Stimulated activated CD8-positive, alpha-beta memory T cell treated with anti-CD3 and anti-CD28 coated beads, Interleukin-2, amount 100 ng/mL, for 1 hour (primary cell): ENCODE measurements at places on chromosomes 7 and 10.

DNA sequence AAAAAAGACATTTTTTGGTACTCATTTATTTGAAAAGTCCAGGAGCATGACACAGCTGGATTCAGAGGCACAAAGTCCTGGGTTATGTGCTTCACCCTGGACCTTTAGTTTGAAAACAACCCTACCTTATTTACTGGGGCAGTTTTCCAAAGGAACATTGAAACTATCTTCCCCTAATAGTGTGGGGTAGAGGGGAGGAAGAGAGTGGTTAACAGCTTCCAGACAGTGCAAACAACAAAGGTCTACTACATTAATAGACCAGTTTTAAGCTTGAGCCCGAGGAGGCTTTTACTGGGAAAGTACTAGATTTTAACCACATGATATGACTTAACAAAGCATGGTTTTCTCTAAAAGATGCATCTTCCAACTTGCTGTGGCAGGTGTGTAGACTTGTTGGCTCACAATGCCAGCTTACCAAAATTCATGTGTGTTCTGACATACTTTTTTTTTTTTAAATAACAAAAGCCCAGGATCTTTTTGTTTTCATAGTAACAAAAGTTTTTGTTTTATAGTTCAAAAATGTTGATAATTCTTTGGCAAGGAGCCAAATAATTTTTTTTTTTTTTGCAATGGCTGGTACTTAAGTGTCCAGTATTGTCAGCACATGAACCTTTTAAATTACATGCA lies 1.8 kb downstream of the GSTO1 start:
- no peak for DNase-seq

DNA sequence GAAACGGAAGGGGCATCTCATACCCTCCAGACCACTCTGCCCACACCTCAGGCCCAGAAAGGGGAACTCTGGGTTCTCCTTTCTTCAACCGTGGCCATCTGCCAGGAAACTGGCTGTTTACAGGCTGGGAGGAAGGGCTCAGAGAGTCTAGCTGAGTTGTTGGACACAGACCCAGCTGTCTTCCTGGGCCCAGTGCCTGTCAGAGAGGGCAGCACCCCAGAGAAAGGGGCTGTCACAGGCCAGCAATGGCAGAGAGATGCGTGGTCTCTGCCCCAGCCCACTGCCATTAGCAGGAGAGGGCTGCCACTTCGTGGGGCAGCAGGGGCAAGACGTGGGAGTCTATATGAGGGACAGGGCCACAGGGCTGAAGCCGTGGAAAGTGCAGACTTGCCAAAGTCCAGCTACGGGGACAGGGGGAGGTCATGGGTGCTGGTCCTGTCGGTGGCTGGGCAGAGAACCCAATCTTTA lies 11.0 kb downstream of the GRID1 start:
- DNase-seq, result no peak

DNA sequence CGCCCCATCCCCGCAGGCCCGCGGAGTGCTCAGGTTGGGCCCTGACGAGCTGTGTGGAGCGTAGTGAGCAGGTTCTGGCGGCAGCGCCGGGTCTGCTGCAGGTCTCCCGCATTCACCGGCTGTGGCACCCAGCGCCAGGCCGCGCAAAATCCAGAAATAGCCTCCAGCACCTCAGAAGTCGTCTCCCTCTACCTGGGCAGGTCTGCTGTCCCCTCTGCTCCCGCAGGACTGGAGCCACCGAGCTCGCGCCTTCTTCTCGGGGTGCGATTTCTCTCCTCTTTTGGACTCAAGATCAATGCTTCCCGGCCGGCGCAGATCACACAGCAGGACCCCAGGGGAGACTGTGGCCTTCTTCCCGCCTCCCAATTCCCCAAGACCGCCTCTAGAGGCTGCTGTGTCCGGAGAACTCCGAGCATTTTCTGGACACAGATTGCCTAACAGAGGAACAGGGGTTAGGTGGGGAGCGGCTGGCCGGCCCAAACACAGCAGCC lies 8.4 kb downstream of the TLX1 start:
- DNase-seq, result no peak

DNA sequence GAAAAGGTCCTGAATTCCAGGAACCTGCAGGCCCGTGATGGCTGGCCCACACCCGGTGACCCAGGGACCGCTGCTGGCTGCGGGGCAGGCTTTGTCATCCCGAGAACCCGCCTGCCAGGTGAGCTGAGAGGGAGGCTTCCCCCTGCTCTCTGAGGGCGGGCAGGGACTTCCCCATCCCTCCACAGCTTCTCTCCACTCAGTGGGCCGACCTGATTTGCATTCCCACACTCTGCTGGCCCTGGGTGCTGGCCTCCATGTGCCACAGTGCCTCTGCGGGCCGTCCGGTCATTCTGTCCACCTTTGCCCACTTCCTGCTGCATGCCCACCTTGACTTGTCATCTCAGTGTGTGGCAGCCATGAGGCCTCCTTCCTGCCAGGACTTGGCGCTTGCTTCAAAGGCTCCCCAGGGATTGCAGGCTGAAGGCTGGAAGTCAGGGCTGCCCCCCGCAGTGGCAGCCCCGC lies 35.3 kb downstream of the PALD1 start:
- DNase-seq, result no peak

GRCh38 chr10:114508376-114508775 lies 104.1 kb upstream of the AFAP1L2 start:
- no peak for DNase-seq

GRCh38 chr7:30464231-30464671 lies 14.3 kb downstream of the NOD1 start:
- no peak for DNase-seq

DNA sequence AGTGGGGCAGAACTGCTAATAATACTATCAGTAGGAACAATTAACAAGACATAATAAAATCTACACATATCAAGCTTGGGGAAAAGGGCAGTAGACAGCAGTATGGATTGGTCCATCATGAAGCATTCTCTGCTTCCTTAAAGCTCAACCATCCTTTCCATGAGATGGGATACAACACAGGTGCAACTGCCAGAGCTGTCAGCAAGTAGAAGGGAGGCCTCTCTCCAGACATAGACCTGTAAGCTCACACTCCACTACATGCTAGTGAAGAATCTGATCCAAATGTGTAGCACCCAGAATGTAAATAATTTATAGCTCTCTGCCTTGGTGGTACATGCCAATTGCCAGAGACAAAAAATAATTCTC lies 41.5 kb upstream of the ANAPC16 start:
- no peak for DNase-seq

DNA sequence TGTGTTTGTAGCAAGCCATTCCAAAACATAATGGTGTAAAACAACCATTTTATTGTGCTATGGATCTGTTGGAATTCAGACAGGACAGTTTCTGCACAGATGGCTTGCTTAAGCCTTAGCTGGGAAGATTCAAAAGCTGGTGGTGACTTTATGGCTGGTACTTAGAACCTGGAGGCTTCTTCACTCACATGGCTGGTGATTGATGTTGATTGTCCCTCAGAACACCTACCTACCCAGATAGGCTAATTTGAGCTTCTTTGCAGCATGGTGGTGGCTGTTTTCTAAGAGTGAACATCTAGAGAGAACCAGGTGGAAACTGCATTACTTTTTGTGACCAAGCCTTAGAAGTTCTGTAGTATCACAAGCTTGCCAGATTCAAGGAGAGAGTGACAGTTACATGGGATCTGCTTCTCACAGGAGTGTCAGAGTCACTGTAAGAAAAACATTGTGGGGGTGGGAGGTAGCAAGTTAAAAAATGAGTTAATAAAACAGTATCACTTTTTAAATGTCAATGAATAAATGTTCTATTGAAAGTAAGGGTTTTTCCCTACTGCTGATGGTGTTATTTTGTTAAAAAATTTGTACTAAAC lies 7.1 kb downstream of the R3HCC1L start:
- no peak for DNase-seq

DNA sequence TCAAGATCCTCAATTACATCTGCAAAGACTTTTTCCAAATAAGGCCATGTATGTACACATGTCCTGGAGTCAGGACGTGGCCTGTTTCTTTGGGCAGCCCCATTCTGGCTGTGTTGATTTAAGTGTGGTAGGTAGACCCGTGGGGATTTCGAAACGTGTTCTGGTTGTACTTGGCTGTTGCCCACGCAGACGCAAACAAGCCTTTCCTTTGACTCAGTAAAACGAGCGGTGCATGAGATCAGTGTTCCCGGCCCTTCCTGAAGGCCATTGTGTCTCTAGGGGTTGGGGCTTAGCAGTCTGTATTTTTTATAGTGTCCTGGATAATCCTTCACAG lies 64.8 kb upstream of the DNAJB6 start:
- DNase-seq, result no peak

DNA sequence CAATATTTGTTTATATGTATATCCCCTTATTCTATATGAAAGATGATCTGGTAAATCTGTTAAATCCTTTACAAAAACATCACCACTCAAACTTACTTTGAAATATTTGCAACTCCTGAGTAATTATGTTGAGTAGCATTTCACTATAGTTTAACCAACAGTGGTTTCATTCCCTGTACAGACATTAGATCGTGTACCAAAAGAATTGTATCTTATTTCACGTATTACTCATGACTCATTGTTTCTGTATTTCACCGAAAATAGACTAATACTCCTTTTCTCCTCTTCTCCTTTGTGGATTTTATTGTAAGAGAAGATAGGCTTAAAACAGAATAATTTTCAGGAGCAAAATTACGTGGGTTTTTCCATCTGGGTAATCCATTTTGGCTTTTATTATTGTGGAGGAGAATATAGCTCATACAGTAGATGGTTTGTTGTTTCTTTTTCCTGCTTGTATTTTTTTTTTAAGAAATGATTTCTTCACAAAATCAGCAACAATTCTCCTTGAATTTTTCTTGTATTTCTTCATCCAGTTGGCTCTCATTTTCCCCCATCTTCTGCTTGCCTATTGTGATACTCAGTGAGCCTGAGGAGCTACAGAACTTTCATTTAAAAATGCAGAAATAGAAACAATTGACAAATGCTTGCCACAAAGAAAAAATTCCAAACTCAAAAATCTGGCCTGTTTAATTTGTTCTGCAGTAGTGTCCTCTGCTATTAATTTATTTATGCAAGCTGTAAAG lies 90.6 kb upstream of the OIT3 start:
- no peak for DNase-seq

GRCh38 chr7:66152371-66153191 lies 37.9 kb downstream of the CRCP start:
- DNase-seq, result no peak

DNA sequence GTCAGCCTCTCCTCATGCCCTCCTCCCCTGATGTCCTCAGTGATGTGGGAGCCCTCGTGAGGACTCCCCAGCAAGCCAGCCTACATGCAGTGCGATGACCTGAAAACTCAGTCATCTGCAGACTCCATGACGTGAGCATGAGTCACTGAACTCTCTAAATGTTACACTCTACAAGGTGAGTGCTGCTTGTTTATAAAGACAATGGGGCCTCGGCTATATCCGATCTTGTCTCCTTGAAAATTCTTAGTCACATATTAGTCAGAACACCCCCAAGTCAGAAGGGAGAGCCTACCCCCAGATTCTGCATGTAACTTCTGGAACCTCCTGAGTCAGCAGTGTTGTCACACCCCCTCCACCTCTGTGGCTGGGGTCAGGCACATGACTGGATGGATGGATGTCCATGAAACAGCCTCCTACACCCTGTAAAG lies 673.8 kb downstream of the INHBA start:
- no peak for DNase-seq

GRCh38 chr10:1368842-1369171 lies 312.6 kb downstream of the WDR37 start:
- DNase-seq, result no peak

- DNase-seq, result peak; percentile 52
These were observed 99.5 kb downstream of the CAMK1D start for GRCh38 chr10:12448729-12449391.

- no peak for DNase-seq
These were observed 6.8 kb upstream of the CDK6 start for GRCh38 chr7:92843034-92843760.

GRCh38 chr7:38006559-38006958 lies 86.1 kb downstream of the EPDR1 start:
- DNase-seq, result no peak

- DNase-seq, result no peak
These were observed 190.1 kb downstream of the PRPF18 start for GRCh38 chr10:13776861-13777311.

GRCh38 chr7:126493801-126494200 lies 758.9 kb downstream of the GRM8 start:
- DNase-seq, result no peak

- no peak for DNase-seq
These were observed 206.2 kb downstream of the TMEM178B start for GRCh38 chr7:141280100-141280499.

- DNase-seq, result no peak
These were observed 222.3 kb downstream of the SUGCT start for GRCh38 chr7:40356871-40357709.

DNA sequence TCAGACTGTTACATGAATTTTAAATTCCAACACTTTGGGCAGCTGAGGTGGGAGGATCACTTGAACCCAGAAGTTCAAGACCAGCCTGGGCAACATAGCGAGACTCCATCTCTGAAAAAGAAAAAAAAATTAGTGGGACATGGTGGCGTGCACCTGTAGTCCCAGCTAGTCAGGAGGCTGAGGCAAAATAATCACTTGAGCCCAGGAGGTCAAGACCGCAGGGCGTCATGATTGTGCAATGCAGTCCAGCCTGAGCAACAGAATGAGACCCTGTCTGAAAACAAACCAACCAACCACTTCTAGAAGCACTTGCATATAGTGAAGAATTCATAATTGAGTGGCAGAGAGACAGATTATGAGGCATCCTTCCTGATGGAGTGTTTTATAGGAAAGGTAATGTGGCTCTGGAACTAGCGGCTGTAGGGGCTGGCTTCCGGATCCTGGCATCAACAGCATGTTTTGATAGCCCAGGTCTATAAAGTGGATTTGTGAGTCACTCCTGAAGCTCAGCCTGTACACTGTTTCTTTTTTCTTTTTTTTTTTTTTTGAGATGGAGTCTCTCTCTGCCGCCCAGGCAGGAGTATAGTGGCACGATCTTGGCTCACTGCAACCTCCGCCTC lies 40.3 kb upstream of the RSBN1L start:
- DNase-seq, result no peak

- no peak for DNase-seq
These were observed 35.9 kb downstream of the DENND11 start for GRCh38 chr7:141666071-141666470.

DNA sequence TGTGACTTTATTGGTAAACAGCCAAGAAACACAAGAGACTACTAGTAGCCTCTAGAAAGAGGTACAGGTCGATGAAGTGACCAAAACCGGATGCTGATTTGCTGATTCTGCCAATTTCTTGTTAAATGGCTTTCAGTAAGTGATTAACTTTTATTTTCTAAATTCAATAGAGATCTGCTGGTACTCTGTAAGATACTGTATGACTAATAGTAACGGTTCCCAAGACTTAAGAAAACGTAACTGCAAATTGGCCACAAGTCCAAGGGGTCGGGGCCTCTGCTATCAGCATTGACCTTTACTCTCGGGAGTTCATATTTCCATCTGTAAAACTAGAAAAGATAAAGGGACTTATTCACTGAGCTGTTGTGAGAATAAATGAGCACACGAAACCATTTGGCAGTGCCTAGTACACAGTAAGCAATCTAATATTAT lies 1.4 kb downstream of the FAM3C start:
- no peak for DNase-seq
